ENCODE measurements at places on chromosomes 16 and 17. TPM values are rescaled to one million over a fixed set of nuclear protein-coding genes. Genes with fewer than 3 reads are reported as not detected.

CLDN7 gene
- 233 TPM for total RNA-seq

- DNase-seq = peak; percentile 50
Measured at GRCh38 chr16:65120831-65121721, 787 bp downstream of the CDH11 start.

DNA sequence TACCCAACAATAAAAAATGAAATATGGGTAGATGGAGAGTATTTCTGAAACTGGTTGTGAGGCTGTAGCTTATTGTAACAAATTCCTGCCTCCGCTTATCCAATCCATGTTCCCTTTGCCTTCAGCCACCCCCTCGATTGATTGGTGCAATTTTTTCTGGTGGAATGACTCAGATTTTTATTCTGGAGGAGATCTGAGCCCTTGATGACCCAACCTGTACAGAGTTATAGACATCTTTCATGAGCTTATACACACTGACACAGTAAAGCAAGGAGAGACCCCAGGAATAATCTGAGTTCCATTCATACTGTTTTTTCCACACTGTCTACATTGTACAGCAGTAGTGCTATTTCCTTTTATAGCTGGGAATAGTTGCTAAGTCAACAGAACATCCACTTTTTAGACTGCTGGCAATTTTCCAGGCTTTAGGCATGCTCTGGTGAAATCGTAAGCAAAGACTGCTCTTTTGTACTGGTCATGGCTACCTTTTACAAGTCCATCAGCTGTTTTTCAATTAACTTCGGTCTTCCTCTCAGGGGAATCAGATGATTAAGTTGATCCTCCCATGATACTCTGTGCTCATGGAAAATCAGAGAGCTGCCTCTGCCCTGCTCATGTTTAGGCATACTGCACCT lies 30.1 kb downstream of the CCL4 start:
- DNase-seq = no peak

SLC22A31 gene
- 1.8 TPM for total RNA-seq

- DNase-seq = no peak
Measured at GRCh38 chr17:58822148-58823050, 66.7 kb downstream of the PPM1E start.

DNA sequence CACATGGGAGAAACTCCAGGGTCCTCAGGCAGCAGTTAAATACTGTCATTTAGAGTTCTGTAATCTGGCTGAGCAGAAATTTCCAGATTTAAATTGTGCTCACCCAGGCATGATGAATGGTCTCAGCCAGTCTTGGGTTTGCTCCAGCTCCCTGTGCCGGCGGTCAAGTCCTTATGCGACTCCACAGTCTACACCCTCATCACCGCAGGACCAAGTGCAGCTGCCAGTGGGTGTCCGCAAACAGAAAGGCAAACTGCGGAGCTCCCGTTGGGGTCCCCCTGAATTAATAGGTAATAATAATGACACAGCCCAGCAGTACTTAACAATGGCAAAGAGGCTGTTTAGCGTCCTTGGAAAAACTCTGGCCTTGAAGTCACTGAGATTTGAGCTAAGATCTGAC lies 3.9 kb upstream of the CACNG4 start:
- no peak for DNase-seq

DNA sequence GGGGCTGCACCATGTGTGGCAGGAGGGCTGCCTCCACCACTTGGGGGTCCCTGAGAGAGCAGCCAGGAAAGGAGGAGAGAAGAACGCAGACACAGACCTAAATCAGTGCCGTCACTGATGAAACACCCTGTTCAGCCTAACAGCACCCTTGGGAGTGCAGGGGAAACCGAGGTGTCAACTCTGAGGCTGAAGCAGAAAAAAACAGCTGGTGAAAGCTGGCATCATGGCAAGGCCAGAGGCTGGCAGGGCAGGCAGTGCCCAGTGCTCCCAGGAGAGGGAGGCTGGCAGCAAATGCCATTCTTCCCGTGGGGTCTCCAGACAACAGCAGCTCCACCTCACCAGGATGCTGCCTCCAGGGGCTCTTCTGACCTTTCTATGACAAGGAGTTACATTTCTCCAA lies 23.1 kb downstream of the SPHK1 start:
- DNase-seq = no peak

DNA sequence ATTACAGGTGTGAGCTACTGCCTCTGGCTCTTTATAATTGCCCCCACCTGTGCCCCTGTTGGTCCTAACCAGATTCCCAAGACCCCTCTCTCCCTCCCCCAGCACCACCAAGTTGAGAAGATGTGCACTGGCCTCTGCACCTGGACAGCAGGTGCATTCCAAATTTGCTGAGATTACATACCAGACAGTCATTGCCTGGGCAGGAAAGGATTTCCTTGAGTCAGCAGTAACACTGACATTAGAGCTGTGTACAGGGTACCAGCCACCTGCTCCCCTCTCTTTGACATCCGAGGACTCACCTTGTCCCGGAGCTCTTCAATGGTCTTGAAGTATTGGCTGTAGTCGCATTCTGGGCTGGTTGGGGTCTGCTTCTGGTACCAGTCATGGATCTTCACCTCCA lies 659 bp downstream of the KRT15 start:
- no peak for DNase-seq

GRCh38 chr17:32936186-32936893 lies 8.4 kb downstream of the TMEM98 start:
- DNase-seq = no peak

DNA sequence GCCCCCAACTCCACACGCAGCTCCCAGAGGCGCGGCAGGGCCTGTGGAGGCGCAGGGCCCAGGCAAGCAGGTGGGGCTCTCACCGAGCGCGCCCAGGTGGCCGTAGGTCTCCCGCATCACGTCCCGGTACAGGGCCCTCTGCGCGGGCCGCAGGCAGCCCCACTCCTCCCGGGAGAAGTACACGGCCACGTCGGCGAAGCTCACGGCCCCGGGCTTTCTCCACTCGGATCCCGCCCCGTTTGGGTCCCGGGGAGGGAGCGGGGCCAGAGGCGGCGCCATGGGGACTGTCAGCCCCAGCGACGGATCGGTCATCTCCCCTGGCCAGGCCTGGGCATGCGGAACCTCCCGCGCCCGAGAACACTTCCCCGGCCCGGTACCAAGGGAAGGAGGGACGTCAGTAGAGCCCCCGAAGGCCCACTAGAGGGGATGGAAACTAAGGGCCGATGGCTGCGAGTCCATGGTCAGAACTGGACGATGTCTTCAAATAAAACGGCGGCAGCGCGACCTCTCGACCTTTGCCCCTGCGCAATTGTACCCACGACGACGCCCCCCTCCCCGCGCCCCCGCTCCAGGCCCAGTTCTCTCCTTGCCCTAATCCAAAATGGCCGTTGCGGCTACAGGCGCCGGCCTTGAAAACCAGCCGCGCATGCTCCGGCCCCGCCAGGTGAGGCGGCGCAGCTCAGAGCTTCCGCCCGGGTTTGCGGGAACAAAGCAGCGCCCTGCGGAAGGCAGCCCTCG lies at the start of gene ZNF747:
Gene ZNF747, minus strand, starts transcription at position 491 of the 738 bp plus-strand sequence. Its CDS starts 179 bp downstream, at position 312.
- peak; percentile 98 for DNase-seq

- DNase-seq = no peak
Measured at GRCh38 chr17:52027620-52028295, 130.8 kb downstream of the CA10 start.

GRCh38 chr16:3819175-3819527 lies 61.4 kb downstream of the CREBBP start:
- DNase-seq = no peak

ABCA5 gene
- total RNA-seq = 25.1 TPM

DNA sequence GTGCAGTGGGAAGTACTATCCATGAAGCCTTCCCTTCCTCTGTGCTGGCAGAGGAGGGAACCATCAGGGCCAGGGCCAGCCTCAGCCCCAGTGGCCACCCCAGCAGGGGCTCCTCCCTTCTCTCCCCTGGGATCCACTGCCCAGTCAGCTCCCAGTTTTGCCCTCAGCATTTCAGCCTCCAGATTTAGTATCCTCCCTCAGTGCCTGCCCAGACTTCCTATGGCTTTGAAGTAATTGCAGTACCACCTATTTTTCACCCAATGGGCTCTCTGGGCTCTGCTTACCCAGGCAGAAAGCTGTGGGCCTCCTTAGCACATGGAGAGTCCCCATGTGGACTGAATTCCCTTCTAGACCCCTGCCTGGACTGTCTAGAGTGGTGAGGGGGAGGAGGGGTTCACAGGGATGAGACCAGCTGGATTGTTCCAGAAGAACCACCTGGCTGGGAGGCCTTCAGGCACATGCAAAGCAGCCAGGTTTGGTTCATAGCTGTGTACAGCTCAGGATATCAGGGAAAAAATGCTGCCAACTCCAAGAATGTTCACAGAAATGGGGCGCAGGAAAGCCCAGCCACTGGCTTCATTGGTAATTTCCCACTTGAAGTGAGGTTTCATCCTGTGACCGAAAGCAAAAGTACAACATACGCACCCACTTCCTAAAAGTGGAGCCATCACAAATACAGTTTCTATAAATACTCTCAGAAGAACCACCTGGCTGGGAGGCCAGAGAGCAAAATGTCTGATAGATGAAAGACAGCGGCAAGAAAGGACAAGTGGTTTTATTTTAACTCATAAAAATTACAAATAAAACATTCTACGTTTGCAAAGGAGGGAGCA lies 15.2 kb upstream of the HERPUD1 start:
- peak; percentile 41 for DNase-seq

GRCh38 chr16:56944954-56945839 lies 13.3 kb downstream of the HERPUD1 start:
- DNase-seq = no peak

DNA sequence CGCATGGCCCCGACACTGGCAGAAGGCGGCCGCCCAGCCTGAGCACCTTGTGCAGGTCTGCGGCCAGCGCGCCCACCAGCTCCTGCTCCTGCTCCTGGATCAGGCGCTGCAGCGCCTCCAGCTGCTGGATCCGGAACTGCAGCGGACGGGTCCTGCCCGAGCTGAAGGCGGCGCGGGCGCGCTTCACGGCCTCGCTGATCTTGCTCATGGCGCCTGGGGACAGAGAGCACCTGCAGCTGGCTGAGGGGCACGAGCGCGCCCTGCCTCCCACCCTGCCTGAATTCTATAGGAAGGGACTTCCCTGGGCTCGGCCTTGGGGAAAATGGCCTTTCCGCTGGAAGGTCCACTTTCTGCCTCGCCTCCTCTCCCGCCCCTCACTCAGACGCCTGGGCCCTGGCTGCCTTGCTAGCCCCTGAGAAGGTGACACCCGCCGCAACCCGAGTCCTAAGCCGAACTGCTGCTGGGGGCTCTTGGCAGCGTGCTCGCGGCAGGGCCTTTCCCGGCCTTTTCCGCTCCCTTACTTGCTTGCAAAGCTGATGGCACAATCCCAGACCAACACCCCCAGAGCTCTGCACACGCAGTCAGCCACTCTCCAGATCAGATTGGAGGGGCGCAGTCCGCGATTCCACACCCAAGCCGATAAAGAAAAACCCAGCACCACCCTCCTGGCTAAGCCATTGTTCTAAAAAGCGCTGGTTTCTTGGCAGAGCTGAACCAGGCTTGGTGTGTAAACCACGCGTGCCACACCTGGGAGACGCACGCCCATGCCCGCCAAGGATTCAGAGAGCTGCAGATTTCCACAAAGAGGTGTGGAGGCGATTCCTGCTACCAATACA lies 3.0 kb downstream of the ALDH3A1 start:
- peak; percentile 96 for DNase-seq

- no peak for DNase-seq
Measured at GRCh38 chr17:1697681-1698080, 12.5 kb downstream of the TLCD2 start.

DNA sequence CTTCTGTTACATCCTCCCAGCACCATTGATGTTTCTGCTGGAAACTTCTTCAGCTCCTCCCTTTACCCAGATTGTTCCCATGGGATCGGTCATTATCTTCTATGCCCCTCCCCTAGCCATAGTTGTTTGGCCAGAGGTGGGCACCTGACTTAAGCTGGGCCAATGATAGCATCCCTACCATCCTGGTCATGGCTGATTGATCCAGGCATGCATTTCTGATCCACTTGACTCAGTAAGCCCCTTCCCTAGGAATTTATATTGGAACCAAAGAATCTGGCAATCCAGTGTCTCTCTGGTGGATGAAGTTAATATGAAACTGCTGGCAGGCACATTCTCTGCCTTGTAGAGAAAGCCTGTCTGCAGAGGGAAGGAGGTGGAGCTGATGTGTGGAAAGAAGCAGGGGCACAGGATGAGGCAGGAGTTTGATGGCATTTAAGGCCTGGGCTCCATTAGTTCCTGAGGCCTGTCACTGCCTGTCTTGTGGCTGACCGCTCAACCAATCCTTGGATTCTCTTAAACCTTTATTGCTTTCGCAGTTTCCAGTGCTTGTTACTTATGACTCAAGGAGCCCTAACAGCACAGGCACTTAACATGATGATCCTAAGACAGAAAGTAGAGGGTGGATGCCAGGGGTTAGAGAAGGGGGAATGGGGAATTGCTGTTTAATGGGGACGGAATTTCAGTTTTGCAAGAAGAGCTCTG lies 152.4 kb downstream of the ABCC12 start:
- DNase-seq = peak; percentile 76

- DNase-seq = no peak
Measured at GRCh38 chr17:78001182-78001581, 42.7 kb downstream of the TNRC6C start.

CTRB2 gene
- total RNA-seq = not detected

- DNase-seq = peak; percentile 90
Measured at GRCh38 chr17:50129728-50130558, at the start of gene SAMD14. Gene SAMD14 (minus strand): TSS chr17:50130160. CDS start chr17:50124959, 5,201 bp downstream.
